ENCODE measurements at places on chromosomes 7 and 10.

DNA sequence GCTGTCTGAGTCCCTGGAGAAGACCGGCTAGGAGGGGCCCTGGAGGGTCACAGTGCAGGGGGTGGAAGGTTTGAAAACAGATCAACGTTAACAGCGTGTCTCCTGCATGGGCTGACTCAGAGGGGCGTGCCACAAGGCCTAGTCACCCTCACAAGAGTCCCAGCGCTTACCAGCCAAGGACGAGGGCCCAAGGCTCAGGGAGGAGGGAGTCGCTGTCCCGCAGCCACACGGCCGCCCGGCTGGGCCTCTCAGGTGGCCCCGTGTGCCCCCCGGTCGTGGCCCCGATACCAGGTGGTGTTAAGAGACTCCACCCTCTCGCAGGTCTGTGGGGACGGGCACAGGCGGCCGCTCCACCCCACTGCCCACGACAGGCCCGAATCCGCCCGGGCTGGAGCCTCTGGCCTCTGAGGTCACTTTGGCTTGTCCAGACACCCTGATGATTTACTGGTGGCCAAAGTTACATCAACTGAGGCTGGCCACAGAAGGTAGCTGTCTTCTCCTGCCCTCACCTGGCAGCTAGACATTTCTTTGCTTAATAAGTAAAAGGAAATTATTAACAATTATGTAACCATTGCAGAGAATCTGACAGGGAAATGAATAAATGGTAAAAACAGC, 34.0 kb downstream of the FAM20C start:
- no peak for DNase-seq

DNA sequence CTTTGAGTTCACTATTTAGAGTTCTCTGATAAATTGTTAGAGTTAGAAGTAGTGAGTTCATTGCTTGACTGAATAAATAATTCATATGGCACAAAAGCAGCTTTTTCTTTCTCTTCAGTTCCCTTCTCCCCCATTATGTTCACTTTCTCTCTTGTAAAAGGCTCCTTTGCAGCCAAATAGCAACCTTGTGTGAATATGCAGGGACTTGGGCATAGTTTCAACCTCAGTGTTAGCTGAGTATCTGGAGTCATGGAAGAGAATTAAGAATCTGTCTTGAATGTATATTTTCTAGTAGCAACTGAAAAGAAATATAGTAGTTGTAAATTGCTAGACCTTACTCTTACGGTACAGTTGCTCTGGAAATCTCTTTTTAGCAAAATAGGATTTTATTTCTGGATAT, 31.9 kb downstream of the ZEB1 start:
- no peak for DNase-seq

DNA sequence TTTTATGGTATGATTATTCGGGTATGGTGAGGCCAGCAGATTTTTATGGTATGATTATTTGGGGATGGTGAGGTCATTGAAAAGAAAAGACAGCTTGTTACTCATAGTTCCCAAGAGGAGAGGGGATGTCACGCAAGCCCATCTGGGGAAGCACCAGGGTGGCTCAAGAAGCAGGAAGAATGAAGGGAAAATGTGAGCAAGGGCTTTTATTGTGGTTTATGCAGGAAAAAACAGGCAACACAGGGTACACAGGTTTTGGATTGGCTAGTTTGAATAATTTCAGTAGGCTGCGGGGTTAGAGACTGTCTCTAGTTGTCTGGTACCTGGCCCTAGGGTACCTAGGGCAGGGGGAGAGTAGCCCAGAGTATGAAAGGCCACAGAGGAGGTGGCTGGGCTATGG, 26.8 kb upstream of the DGKI start:
- DNase-seq, result no peak

DNA sequence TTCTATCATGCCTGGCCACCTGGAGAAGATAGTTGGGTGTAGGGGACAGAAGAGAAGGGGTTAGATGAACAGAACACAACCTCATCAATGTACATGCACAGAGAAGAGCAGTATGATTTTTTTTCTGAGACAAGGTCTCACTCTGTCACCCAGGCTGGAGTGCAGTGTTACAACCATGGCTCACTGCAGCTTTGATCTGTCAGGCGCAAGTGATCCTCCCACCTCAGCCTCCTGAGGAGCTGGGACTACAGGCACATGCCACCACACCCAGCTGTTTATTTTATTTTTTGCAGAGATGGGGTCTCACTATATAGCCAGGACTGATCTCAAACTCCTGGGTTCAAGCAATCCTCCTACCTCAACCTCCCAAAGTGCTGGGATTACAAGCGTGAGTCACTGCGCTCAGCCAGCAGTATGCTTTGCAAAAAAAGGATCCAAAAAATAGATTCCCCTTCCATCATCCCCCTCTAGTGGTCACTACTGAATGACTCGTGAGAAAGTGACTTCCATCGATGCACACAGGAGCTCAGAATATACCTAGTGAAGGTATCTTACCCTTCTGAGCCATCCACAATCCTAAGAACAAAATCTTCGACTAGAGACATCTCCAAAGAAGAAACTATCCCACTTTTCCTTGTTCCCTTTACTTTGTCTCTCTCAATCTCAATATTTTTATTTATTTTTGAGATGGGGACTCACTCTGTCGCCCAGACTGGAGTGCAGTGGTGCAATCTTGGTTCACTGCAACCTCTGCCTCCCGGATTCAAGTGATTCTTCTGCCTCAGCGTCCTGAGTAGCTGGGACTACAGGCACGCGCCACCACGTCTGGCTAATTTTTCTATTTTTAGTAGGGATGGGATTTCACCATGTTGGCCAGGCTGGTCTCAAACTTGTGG, 21.0 kb downstream of the ZCWPW1 start:
- DNase-seq, result no peak

GRCh38 chr7:103630318-103630717, 184.3 kb upstream of the SLC26A5 start:
- no peak for DNase-seq

GRCh38 chr7:123604739-123605138, 3.1 kb downstream of the ASB15 start:
- DNase-seq, result no peak

GRCh38 chr10:70145666-70146488, 623 bp downstream of the TYSND1 start:
- no peak for DNase-seq

DNA sequence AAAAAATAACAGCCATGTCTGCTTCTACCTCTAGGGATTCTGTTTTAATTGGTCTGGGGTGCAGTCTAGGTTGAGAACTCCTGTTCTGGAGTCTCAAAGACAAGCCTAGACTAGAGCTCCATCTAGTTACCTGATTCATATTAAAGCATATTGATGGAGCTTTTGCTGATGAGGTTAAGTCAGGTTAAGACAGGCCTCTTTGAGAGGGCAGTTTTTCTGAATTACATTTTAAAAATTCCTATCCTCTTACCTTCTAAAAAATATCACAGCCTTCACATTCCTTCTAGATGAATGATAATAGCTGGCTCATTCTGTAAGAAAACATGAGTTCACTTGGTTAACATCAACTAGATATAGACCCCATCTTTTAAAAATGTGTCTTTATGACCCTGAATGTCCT, 28.9 kb downstream of the MGAM start:
- DNase-seq, result no peak

DNA sequence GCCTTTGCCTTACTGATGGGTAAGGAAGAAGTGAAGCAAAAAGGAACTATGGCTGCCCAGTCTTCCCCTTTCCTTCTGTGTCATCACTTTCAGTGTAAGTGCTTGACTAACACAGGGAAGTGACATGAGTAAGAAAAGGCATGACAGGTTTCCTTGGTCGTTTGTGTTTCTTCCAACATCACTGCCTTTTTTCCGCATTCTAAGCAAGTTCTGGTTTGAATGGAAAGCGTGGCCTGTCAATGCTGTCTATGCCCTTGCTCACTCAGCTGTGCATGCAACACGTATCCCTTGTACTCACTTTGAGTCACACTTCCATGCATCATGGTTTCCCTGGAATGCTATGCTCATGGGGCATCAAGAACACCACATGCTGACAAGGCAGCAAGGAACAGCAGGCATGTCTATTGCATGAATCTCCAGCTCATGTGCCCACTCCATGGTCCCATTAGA, 111.8 kb downstream of the OAT start:
- no peak for DNase-seq
